ENCODE measurements at places on chromosomes 11 and 22. TPM values are rescaled to one million over a fixed set of nuclear protein-coding genes. Genes with fewer than 3 reads are reported as not detected.

Gene OR5A2
- not detected for polyA plus RNA-seq

DNA sequence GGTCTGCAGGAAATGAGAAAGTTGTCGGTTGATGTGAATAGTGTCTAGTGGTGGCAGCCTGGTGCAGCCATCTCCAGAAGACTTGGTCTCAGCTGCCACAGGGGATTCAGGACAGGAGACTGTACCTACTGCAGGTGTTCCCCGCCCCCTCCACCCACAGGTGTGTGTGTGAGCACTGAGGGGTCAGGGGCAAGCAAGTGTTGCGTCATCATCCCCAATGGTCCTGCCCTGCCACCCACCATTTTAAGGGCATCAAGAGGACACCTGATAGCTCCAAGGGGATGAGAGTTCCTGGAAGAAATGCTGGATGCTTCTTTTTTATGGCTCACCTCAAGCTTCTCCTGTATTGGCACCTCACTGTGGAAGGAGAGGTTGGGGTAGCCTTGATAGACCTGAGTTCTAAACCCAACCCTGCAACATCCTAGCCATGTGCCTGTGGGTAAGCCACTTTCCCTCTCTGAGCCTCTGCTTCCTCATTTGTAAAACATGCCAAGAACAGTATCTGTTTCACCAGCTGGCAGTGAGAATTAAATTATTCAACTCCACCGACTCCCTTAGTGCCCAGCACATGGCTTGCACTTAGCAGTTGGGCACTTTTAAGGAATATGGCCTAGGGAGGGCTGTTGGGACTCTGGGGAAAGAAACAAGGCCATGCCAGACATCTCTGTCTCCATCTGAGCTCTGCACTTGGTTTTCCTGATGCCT is 6.1 kb downstream of the C11orf91 start:
- DNase-seq, result no peak
- H3K4me1 ChIP-seq, result peaks cover 10% of the 10 kb centered on the region
- H3K27me3 ChIP-seq, result peaks cover 41% of the 10 kb centered on the region
- H3K4me3 ChIP-seq, result no peak overlapping the region
- H3K36me3 ChIP-seq, result no peaks in the 10 kb centered on the region

DNA sequence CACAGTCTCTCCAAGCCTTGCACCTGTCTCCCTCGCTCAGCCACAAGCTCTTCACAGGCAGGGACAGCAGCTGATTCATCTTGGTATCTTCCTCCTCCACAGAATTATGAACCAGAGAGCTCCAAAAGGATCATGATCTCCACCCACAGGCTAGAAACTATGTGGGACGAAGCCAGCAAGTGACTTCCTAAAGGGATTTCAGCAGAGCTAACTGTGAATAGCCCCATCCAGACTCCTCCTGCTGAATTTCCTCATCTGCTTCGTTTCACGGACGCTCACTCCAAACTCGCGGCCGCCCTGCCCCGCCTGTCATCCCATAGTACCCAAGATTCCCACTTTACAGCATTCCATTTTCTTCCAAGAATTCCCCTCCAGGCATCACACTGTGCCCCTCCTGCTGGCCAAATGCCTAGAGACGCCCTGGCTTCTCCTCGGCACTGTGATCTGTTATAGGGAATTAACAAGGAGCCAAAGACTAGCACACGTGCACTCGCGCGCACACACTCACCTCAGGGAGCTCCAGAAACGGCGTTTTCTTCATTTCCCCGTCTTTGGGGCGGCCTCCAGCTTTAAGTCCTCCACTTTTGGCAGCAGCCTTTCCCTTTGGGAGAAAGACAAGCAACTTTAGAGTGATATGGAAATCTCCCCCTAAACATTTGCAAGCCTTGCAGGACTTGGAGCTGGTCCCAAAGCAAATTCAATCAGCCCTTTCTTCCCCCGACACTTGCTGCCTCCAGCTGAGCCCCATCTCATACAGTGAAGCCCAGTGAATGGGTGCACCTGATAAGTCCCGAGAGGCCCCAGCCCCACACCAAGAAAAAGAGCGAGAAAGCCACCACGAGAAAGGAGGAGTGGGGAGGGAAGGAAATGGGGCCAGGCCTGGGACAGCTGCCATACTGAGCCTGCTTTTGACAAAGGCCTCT is 35.5 kb downstream of the SPATA19 start:
- H3K4me3 ChIP-seq, result no peak overlapping the region
- no peaks in the 10 kb centered on the region for H3K27me3 ChIP-seq
- no peak overlapping the region for H3K27ac ChIP-seq
- no peak for DNase-seq
- no peaks in the 10 kb centered on the region for H3K4me1 ChIP-seq

DNA sequence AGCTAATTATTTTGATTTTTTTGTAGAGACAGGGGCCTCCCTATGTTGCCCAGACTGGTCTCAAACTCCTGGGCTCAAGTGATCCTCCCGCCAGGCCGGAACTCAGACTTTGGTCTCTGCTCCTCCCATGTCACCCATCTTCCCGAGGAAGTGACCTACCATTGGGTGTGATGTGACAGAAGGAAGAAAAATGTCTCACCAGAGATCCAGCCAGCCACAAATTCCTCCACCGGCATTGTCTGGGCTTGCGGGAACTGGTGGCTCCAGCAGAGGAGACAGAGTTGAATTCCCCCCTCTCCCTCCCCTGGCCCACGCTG is 772 bp downstream of the SLC25A45 start:
- peaks cover 43% of the 10 kb centered on the region for H3K4me1 ChIP-seq
- H3K4me3 ChIP-seq, result peak overlapping the region; percentile 88
- no peaks in the 10 kb centered on the region for H3K36me3 ChIP-seq
- H3K27me3 ChIP-seq, result no peaks in the 10 kb centered on the region

- no peaks in the 10 kb centered on the region for H3K36me3 ChIP-seq
- no peak overlapping the region for H3K27ac ChIP-seq
- DNase-seq, result peak; percentile 26
- H3K27me3 ChIP-seq, result no peaks in the 10 kb centered on the region
- peaks cover 6% of the 10 kb centered on the region for H3K4me1 ChIP-seq
- peak overlapping the region; percentile 16 for H3K4me3 ChIP-seq
Observed at GRCh38 chr11:61695917-61696316, 15.7 kb downstream of the DAGLA start.

- no peaks in the 10 kb centered on the region for H3K4me1 ChIP-seq
- H3K27me3 ChIP-seq, result peaks cover 9% of the 10 kb centered on the region
- no peaks in the 10 kb centered on the region for H3K36me3 ChIP-seq
Observed at GRCh38 chr11:19294444-19294843, 53.7 kb upstream of the E2F8 start.

Gene FOLH1
- not detected for polyA plus RNA-seq

GRCh38 chr11:44528103-44528502 is 37.4 kb upstream of the CD82 start:
- H3K36me3 ChIP-seq, result no peaks in the 10 kb centered on the region
- no peak overlapping the region for H3K27ac ChIP-seq
- DNase-seq, result no peak
- H3K4me1 ChIP-seq, result peaks cover 10% of the 10 kb centered on the region
- H3K27me3 ChIP-seq, result peaks cover 30% of the 10 kb centered on the region

DNA sequence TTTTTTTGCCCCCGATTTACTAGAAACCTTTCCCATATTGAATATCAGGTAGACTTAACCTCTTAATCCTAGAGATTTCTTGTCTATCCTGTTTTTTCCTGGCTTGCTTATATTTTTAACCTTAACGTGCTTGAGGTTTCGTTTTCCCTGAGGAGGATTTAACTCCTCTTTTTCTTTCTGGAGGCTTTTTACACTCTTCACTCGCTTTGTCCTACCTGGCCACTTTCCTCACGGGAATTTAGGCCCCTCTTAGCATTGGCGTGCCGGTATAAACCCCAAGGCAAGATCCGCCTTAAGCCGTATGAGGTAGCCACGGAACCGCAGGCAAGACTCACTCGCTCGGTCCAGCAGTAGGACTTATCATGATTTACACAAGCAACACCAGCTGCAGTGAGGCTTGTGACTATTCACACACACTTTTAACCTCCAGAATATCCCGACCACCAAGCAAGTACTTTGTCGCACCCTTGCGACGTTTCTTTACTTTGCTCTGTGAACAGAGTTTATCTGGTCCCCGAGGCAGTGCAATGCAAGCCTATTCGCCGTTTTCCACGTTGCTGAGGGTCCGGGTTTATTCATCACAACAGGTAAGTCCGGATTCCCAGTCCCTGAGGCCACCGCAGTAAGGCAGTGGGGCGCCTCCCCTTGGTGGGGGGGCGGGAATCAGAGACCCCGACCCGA is 20.6 kb upstream of the ALDH3B2 start:
- peaks cover 9% of the 10 kb centered on the region for H3K36me3 ChIP-seq
- DNase-seq, result no peak
- no peaks in the 10 kb centered on the region for H3K4me1 ChIP-seq

Gene KDM4E
- not detected for polyA plus RNA-seq

Gene PDGFB
- polyA plus RNA-seq, result not detected

Gene RBMXL2
- polyA plus RNA-seq, result not detected

Gene BCR
- polyA plus RNA-seq, result 6.7 TPM

DNA sequence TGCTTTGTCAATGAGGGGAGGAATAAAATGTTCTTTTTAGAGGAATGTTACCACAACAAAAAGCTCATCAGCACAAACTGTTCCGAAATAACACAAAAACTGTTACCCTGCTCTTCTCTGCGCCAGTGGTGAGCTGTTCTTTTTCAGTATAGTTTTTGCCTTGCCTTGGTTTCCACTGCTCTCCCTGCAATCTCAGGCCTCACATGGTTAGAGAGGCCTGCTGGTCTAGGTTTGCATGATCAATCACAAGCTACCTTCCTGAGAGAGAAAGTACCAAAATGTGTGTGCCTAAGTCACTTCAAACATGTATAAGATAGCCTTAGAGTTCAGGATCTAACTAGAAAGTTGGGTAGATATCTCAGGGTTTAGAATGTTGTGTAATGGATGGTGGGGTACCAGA is 114.6 kb downstream of the STIM1 start:
- H3K4me1 ChIP-seq, result peaks cover 50% of the 10 kb centered on the region
- no peak for DNase-seq
- no peaks in the 10 kb centered on the region for H3K27me3 ChIP-seq
- H3K36me3 ChIP-seq, result peaks cover 29% of the 10 kb centered on the region
- H3K27ac ChIP-seq, result peak overlapping the region; percentile 53
- no peak overlapping the region for H3K4me3 ChIP-seq

Gene CTSW
- 0.68 TPM for polyA plus RNA-seq

- H3K4me3 ChIP-seq, result no peak overlapping the region
- H3K27me3 ChIP-seq, result peaks cover 45% of the 10 kb centered on the region
- H3K27ac ChIP-seq, result no peak overlapping the region
- DNase-seq, result no peak
- H3K4me1 ChIP-seq, result no peaks in the 10 kb centered on the region
- no peaks in the 10 kb centered on the region for H3K36me3 ChIP-seq
Observed at GRCh38 chr11:121214861-121215260, 77.7 kb upstream of the SC5D start.

DNA sequence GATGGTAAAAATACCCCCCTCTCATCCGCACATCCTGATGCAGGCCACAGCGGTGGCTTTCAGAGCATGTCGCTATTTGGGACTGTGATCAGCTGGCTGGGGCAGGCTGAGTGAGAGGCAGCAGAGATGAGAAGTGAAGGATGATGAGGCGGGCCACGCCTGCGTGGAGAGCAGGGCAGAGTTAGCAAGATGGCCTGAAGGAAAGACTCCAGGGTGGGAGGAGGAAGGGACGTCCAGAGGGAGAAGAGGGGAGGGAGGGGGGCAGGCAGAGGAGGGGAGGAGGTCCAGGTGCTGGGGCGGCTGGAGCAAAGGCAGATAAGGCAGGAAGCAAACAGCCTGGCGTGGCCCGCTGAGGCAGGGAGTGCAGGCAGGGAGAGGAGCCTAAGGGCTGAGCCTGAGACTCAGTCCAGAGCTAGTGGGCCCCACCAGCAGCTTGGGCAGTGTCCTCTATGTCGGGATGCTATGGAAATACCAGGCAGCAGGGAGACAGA is 29.1 kb downstream of the LRFN4 start:
- no peaks in the 10 kb centered on the region for H3K4me1 ChIP-seq
- DNase-seq, result no peak
- no peak overlapping the region for H3K4me3 ChIP-seq
- no peaks in the 10 kb centered on the region for H3K36me3 ChIP-seq
- peaks cover 17% of the 10 kb centered on the region for H3K27me3 ChIP-seq
- peak overlapping the region; percentile 69 for H3K27ac ChIP-seq

Measured in naive B cell (primary cell).